ENCODE measurements at places on chromosomes 4 and X.

DNA sequence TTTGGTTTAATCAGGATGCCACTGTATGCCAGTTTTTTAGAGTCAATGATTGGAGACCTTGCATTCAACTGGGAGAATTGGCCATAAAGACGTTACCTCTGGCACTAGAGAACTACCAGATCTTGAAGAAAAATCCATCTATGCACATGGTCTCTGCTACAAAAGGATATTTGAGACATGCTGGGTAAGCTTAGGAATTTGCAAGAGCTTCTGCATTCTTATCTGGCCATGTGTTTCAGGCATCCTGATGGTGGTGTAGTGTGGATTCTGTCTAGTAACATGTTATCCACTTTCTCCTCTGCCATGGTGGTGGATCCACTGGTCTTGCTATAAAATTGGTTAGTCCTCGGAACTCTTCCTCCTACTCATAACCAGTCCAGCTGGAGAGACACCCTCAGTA lies 185.3 kb upstream of the WDFY3 start:
- no peak for DNase-seq

GRCh38 chr4:15402974-15403373 lies 24.9 kb upstream of the C1QTNF7 start:
- DNase-seq = no peak

DNA sequence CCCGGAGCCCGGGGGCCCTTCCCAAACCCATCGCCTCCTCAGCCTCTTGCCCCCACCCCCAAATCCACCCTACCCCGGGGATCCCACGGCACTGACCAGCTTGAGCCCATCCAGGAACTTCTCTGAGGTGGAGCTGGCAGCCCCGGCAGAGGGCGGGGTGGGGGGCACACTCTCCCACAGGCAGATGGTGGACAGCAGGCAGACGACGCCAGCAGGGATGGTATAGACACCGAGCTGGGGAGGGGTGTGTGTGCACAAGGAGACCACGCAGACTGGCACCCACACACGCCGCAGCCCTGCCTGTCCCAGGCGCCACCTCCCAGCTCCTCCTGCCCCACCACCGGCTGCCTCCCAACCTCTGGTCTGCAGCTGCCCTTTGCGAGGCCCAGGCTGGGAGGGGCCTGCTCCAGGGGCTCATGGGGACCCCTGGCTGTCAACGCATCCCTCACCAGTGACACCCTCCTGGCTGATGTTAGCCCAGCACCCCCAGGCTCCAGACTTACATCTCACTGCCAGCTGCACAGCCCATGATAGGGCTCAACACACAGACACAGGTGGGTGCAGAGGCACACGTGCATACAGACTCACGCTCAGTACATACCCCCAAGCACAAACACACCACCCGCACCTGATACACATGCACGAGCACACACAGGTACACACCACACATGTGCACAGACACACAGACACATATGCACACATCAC lies 4.2 kb downstream of the SLC49A3 start:
- DNase-seq = no peak

DNA sequence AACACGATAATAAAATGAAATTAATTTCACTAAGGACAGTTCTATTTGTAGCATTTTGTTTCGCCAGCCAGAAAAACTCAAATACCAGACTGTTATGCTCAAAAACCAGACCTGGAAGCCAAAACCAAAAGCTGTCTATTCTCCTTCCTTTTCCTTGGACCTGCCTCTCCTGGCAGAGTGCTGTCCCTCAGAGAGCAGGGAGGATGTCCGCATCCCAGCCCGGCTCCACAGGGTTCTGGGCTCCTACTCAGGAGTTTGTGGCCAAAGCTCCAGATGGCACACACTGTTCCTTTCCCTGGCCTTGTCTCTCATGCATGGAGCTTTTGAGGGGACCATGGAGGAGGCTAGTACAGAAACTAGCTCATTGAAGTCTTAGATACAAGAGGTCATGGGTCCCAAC lies 41.9 kb upstream of the C1QTNF7 start:
- no peak for DNase-seq

GRCh38 chr4:9847968-9848748 lies 66.7 kb downstream of the DRD5 start:
- DNase-seq = no peak

- no peak for DNase-seq
These were observed 6.6 kb downstream of the TECRL start for GRCh38 chr4:64402684-64403083.

DNA sequence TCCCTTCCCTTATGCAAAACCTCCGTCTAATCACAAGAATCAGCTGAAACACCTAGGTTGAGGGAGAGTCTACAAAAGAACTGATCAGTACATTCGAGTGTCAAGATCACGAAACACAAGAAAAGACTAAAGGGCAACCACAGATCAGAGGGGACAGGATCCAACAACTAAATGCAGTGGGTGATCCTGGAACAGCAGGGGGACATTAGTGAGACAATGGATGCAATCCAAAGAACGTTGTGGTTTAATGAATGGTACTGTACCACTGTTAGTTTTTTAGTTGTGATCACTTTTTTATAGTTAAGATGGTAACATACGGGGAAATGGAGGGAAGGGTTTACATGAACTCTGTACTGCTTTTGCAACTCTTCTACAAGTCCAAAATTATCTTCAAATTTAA lies 79.2 kb downstream of the RELL1 start:
- DNase-seq = no peak

GRCh38 chr4:87337361-87337760 lies 14.7 kb upstream of the HSD17B13 start:
- no peak for DNase-seq

GRCh38 chr4:112111306-112111705 lies 33.9 kb upstream of the FAM241A start:
- no peak for DNase-seq

- no peak for DNase-seq
These were observed 933.6 kb upstream of the ADGRL3 start for GRCh38 chr4:60266505-60266904.

DNA sequence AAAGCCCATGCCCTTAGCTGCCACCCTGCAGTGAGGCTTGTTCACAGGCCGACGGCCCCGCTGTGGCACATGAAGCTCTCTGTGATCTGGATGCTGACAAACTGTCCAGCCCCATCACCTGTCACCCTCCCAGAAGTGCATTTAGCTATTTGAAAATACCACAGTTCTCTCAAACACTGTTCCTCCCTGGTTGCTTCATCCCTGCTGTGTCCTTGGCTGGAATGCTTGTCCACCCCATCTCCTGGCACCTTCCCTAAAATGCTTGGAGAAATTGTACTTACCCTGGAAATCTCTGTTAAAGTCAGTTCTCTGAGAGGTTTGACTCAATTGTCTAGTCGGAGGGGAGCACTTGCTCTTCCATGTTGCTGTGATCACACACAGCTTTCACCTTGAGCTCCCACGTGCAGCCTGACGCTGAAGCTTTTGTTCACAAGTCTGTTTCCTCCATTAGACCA lies 10.1 kb downstream of the SYNPO2 start:
- no peak for DNase-seq

GRCh38 chr4:28360681-28361080 lies 1500.0 kb downstream of the STIM2 start:
- no peak for DNase-seq

- no peak for DNase-seq
These were observed 278.6 kb upstream of the DIPK2B start for GRCh38 chrX:45479196-45479834.

DNA sequence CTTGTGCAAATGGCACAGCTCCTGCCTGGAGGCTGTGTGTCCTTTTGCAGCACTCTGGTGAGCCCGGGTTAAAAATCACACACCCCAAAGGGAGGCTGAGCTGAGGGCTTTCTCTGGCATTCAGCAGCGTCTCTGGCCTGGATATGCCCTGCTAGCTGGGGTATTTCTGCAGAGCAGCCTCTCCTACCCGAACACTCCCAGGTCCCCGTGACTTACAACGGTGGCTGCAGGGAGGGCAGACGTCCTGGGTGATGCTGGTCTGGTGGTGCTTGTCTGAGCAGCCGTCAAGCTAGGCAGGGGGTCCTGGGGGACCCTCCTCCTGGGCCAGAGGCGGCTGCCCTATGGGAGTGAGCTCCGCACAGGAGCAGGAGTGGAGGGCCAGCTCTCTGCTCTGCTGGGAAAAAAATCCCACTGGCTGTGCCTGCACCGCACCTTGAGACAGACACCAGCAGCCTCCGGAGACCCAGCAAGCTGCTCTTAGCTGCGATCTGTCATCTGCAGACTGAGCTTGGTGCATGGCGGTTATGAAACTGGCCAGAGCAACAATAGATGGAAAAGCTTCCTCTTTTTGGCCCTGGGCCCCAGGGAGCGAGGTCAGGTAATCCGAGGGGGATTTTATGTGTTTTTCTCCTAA lies 41.3 kb upstream of the ASMTL start:
- DNase-seq = no peak

DNA sequence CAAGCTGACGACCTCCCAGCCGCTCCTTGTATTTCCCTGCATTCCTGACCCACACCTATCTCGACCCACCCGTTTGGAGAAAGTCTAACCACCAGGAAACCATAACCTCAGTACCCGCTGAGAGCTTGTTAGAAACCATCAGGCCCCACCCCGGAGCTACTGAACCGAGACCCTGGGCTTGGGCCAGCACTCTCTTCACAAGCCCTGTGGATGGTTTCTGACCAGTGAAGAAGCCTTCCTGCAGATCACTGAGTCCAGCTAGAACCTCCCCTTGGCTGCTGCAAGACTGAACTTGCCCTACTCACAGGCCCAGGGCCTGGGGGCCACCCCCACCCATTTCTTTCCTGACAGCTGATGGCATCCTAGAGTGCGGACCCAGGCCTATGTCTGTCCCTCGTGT lies 26.6 kb upstream of the ZNF185 start:
- DNase-seq = no peak

DNA sequence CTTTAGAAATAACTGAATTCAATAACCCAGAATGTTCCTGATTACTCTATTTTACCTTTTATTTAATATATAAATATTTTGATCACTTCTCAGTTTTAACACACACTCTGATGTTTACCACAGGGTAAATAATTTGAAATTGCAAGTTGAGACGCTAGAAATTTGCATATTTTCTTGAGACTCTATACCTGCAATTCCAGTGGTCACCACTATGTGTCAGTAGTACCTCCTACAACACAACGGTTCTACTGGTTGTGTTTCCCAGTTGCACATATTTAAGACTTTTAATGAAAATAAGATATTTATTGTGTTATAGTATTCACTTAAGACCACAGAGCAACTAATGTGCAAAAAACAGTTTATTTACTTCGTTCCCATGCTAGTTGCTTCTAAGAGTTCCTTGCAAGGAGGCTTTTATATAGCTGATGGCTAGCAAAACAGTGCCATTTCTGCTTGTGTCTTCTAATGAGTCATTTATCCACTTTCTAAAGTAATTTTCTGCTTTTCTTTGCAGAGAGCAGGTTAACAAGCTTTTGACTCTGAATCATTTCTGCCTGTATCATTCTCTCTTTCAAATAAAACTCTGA lies 98.9 kb upstream of the PDLIM3 start:
- DNase-seq = no peak

GRCh38 chr4:118742050-118742449 lies 56.9 kb downstream of the METTL14 start:
- no peak for DNase-seq

GRCh38 chrX:44447214-44447613 lies 95.4 kb downstream of the FUNDC1 start:
- DNase-seq = no peak

DNA sequence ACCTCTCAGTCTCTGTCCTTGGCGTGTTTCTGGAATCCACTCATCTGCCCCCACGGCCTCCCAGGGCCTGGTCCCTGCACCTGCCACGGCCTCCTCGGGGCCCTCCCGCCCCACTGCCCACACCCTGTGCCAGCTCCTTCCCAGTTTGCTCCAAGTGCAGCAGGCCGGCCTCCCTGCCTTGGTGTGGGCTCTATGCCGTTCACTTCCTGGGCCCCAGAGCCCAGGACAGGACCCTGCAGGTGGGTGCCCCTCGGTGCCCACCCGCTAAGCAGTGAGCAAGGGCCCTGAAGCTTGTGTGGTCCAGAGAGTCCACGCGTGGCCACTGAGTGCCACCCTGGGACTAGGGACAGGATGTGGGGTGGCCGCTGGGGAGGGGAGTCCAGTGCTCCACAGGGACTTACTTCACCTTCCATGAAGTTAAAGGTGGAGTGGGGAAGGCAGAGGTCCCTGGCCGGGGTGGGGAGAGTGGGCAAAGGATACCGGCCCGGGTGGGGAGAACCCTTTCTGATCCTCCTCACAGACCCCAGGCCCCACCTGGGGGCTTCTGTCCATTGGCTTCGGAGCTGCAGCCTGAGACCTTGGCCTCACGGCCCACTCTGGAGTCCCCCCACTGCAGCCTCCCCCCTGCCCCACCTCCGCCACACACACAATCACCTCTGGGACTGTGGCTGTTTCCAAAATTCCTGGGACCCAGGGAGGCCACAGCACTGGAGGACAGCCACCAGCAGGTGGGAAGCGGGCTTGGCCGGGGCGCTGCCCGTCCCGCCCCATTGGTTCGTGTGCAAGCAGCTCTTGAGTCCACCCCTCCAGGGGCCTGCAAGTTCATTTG lies 60.0 kb upstream of the NKX1-1 start:
- DNase-seq = no peak

GRCh38 chrX:47817421-47817820 lies 19.3 kb upstream of the ZNF81 start:
- no peak for DNase-seq

DNA sequence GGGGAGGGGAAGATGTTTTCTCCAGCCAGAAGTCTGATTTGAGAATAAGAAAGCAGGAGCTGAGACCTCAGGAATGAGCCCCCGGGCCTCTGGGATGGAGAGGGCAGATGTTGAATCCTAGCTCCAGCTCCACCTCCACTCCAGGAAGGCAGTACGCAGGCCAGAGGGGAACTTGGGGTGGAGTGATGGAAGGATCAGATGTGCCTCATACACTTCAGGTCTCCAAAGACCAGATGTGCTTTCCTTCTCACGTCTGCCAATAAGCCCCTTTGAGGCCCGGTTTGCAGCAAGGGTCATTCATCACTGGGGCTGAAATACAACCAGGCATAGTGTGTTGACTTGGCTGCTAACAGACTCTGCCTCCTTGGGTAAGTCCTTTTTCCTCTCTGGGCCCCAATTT lies 28.1 kb downstream of the STARD8 start:
- no peak for DNase-seq

DNA sequence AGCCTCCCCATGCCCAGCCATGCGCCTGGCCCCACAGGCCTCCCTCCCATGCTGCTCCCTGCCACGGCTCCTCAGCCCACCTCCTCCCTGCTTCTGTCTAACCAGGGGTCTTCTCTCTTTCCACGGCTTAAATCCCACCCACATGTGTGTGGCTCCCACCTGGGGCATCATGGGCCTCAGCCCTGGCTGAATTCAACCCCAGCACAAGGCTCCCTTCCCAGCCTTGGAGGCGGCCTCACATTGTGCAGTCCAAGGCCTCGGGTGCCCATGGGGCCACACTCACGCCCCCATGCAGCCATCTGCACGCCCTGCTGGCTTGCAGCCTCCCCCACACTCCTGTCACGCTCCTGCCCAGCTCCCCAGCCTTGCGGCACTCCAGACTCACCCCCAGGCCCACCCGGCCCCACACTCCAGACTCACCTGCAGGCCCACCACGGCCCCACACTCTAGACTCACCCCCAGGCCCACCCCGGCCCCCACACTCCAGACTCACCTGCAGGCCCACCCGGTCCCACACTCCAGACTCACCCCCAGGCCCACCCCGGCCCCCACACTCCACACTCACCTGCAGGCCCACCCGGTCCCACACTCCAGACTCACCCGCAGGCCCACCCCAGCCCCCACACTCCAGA lies 27.0 kb downstream of the MAEA start:
- DNase-seq = no peak

GRCh38 chrX:12741416-12741815 lies 49.8 kb upstream of the PRPS2 start:
- no peak for DNase-seq

GRCh38 chrX:10502961-10503360 lies 117.4 kb downstream of the MID1 start:
- DNase-seq = no peak
